Activated CD4-positive, alpha-beta T cell treated with anti-CD3 and anti-CD28 coated beads for 4 hours (primary cell): ENCODE measurements at places on chromosomes 5 and 9.

DNA sequence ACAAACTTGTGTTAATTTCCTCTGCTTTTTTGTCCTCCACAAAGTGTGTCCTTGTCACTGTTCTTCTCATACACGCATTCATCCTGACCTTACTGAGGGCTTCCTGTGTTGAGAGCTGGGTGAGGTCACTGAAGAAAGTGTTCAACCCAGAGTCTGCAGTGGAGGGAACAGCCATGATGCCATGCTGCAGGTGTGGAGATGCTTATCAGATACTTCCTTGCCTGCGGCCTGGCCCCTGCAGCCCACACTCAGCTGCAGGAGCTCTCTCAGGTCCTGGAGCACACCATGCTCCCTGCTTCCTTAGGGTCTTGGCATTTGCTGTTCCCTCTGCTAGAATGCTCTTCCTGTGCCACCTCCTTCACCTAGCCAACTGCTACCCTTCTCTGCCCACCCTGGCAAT is 108.1 kb upstream of the SPRY4 start:
- DNase-seq, result peak; percentile 36

DNA sequence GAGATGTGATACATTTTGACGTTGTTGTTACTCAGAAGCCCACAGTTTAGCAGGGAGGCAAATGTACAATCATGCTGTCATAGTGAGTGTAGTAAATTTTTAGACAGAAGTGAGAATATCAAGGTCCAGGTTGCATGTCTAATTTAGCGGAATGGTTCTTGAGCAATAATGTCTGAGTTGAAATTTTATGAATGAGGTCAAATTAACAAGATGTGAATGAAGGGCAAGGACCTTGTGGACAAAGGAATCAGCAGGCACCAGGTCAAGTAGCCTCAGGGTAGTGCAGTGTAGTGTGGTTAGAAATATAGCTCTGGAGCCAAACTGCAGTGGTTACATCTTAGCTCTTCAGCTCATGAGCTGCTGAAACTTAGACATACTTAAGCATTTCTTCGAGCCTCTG is 36.2 kb downstream of the TNFSF8 start:
- DNase-seq, result no peak

DNA sequence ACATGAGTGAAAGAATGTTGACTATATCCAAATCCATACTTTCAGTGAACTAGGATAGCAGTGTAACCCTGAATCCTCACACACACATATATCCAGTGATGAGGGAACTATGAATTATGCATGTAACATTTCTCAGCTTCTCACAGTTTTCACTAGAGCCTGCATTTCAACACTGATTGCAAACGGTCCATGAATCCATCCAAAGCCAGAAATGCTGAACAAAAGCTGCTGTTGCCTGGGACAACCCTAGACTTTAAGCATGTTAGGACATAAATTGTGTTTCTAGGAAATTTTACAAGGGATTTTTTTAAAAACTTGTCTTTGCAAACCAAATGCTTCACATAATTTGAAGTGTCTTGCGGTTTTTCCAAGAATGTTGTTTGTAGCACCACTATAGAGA is 2010.0 kb upstream of the WWC1 start:
- DNase-seq, result no peak

- peak; percentile 36 for DNase-seq
Observed at GRCh38 chr9:73023025-73023541, 70.2 kb upstream of the ALDH1A1 start.

GRCh38 chr5:17330386-17330785 is 113.0 kb downstream of the BASP1 start:
- no peak for DNase-seq

DNA sequence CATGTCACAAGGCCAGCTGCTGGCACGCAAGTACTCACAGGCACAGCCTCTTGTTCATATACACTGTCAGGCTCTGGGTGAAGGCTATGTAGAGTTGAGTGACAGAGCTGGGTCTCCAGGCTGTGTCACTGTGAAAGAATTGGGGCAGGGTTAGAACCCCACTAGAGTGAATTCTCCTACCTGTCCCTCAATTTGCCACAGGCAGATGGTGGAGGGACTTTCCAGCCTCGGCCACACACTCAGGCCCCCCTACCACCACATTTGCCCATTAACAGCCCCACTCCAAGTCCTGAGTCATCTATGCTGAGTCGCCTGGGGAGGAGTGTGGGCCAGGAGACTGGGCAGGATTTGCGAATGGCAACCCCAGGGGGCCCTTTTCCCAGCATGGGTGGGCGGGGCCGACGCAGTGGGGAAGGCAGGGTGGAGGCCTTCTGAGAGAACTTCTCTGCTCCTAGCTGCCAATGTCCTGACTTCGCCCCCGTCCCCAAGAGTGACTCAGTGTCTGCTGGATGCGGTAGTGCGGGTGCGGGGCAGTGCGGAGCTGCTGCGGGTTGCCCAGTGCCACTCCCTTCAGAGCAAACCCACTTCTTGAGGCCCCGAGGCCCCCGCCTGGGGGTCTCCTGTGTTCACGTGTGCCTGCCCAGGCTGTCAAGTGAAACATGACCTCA is 50.3 kb upstream of the PSD2 start:
- no peak for DNase-seq

DNA sequence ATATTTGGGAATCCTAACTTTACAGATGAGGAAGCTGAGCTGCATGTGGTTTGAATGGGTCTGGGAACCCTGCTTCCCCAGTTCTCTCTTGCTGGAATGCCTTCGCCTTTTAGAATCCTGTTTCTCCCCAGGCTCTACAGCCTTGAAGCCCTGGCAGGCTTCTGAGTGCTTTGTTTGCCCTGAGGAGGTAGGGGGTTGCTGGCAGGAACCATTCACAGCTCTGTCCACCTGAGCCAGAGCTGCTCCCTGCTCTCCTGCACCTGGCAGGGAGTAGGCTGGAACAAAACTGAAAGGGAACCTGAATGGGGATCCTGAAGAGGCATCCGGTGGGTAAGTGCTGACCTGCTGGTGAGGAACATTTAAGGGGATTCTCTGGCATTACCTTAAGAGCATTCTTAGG is 33.0 kb downstream of the KIF4B start:
- no peak for DNase-seq

GRCh38 chr5:109571785-109572184 is 117.9 kb upstream of the MAN2A1 start:
- DNase-seq, result no peak

DNA sequence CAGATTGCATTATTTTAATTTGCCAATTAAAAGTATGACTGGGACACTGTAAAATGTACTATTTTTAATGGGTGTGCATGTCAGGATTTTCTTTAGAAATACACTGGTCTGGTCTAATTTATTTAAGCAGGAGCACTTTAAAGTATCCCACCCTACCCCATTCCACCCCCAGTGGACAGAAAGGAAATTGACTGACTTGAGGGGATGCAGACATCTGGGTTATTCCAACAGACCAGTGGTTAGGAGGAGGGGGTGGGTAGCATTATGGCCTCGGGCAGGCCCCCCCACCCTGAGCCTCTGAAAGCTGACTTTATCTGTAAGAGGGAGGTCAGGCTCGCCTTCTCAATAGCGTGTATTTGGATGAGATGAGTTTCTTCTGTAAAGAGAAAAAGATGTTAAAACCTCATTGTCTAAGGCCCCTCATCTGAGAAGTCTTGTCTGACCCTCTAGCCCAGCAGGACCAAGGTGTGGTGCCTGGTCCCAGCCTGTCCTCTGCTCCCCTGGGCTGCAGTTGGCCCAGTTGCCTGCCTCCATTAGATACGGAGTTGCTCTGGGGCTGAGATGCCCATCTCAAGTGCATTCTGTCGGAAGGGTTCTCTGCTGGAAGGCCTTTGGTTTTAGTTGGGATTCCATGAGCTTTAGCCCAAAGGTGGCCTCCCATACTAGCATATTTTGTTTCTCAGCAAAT is 4.4 kb downstream of the HNRNPAB start:
- no peak for DNase-seq

DNA sequence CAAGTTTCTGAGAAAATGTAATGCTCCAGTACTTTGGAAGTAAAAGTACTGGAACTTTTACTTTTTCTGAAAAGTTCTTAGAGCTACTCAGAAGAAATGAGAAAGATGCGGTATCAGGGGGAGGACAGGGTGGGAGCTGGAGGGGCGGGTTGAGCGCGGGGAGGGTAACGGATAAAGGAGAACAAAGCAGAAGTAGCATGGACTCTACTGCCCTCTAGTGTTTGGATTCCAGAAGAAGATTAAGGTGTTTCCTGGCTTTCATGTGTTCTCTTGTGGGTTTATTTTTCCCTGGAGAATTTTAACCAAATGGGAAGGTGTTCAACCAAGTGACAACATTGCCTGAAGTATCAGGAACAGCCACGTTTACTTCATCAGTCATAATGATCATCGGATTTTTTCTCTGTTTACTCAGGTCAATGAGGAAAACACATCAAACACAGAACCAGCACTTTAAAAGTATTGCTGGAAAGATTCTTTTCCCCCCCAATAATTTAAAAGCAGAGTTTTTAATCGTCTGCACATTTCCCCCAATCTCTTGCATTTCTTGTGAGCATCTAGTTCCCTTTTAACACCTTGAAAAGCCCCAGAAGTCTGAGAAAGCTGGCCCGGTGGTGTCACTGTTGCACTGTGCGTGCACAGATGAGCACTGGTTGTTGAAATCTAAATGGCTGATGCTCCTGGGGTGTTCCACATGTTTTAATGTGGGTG is 190.6 kb downstream of the MPDZ start:
- DNase-seq, result no peak

- DNase-seq, result no peak
Observed at GRCh38 chr5:67971971-67972821, 243.4 kb upstream of the PIK3R1 start.

GRCh38 chr5:96655085-96655484 is 7.1 kb upstream of the CAST start:
- DNase-seq, result no peak
